ENCODE measurements at places on chromosomes 7 and 10. TPM values are rescaled to one million over a fixed set of nuclear protein-coding genes. Genes with fewer than 3 reads are reported as not detected.

DNA sequence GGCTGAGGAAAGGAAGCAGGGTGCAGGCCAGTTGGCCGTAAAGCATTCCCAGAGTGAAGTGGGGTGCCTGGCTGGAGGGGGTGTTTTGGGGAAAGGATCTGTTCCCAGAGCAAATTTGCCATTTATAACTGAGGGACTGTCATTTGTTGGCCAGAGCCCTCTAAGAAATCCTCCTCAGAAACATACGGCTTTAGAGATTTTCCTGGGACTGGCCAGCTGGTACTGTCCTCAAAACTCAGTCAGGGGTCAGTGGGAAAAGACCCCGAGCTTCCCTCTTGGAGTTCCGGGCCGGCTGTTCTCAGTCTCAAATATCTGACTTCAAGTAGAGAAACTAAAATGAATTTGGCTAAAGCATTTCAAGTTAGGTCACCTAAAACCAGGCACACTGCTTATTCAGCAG, 55.9 kb downstream of the ETV1 start:
- DNase-seq = no peak
- no peak overlapping the region for H3K27ac ChIP-seq

GRCh38 chr10:124650820-124651401, 93.3 kb downstream of the FAM53B start:
- no peak for DNase-seq
- no peaks in the 10 kb centered on the region for H3K27me3 ChIP-seq
- H3K27ac ChIP-seq = no peak overlapping the region
- peaks cover 4% of the 10 kb centered on the region for H3K36me3 ChIP-seq

The SUN3 gene
- total RNA-seq = not detected

GRCh38 chr7:134943785-134944400, 42.4 kb upstream of the AGBL3 start:
- H3K4me3 ChIP-seq = no peak overlapping the region
- peaks cover 56% of the 10 kb centered on the region for H3K36me3 ChIP-seq
- peak overlapping the region; percentile 14 for H3K27ac ChIP-seq
- no peaks in the 10 kb centered on the region for H3K27me3 ChIP-seq
- H3K4me1 ChIP-seq = peaks cover 30% of the 10 kb centered on the region

GRCh38 chr10:80553436-80553835, 15.7 kb downstream of the SH2D4B start:
- H3K27me3 ChIP-seq = peaks cover 7% of the 10 kb centered on the region
- H3K4me1 ChIP-seq = peaks cover 7% of the 10 kb centered on the region
- no peak overlapping the region for H3K4me3 ChIP-seq
- no peaks in the 10 kb centered on the region for H3K36me3 ChIP-seq

- DNase-seq = no peak
- H3K27ac ChIP-seq = no peak overlapping the region
- no peaks in the 10 kb centered on the region for H3K4me1 ChIP-seq
- no peaks in the 10 kb centered on the region for H3K27me3 ChIP-seq
Measured at GRCh38 chr7:110974441-110974840, 116.5 kb upstream of the LRRN3 start.
